ENCODE measurements at places on chromosomes 1 and 21. TPM values are rescaled to one million over a fixed set of nuclear protein-coding genes. Genes with fewer than 3 reads are reported as not detected.

GRCh38 chr21:15514073-15514946 lies 215.5 kb upstream of the USP25 start:
- no peak for DNase-seq

DNA sequence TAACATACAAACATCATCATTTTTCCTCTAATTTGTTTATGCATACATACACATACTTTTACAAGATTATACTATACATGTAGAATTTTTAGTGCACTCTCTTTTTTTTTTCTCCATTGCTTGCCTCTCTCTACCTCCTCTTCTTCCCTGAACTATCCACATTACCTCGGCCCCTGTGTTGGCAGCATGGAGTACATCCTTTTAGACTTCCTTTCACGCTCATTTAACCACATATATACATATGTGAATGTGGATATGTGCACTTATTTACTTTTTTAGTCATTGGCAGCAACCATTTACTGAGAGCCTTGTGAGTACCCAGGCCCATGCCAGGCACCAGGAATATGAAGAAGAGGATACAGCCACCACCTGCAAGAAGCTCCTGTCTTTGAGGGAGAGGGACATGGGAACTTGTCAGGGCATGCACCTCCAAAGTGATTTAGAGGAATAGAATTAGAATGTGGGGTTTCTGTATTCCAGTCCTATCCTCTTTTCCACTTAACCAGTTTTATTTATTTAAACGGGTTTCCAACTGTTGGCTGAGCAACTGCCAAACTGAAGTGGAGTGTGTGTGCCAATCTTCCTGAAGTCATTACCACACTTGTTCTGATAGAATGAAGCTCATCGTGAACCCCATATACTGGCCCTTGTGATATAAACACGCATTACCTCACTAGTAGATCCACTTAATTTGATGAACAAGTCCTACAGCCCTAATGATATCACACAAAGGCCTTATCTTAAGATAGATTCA lies 212.6 kb downstream of the TNR start:
- DNase-seq: no peak

DNA sequence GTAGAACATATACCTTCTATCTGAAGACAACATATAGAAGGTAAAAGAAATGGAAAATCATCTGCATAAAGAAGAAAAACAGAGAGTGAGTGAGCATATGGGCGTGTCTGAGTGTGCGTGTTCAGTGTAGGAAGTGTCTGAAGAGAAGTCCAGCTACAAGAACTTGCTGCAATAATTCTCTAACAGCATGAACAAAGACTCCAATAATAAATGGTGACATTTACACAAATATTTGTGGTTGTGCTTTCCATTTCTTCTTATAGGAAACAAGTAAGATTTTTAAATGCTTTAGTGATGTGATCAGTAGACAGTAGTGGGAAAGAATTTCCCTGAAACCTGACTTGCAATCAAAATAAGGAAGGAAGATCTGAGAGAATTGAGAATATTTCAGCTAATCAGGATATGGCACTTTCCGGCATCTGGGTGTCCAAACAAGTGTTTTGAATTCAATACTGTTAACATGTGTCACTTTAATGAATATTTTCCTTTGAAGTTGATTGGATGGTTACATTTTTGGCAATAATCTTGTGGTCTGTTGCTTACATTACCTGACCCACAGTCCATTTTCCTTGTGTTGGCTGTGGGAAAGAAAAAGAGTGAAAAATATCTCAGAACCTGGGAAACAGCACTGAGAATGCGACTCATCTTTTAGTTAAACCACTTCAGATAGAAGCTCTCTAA lies 154.0 kb downstream of the TGFB2 start:
- peak; percentile 75 for DNase-seq

DNA sequence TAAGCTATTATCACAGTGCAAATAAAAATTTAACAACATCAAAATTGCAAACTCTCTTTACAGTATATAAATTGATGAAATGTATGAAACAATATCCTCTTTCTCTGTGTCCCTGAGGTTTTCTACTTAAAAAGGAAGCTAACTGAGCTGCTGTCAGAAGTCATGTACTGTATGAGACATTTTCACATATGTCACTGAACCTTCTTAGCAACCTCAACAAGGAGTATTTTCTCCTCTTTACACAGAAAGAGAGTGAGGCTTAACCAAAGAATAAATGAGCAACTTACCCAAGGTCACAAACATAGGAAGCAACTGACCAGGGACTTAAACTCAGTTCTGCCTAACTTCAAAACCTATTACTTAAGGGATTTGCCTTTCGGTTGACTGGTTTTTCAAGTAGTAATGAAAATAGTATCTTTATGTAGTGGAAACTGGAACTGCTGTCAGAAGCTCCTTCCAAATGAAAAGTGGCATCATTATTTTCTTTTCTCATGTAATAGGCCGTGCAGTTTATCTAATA lies 288.9 kb downstream of the LRRIQ3 start:
- DNase-seq: no peak

DNA sequence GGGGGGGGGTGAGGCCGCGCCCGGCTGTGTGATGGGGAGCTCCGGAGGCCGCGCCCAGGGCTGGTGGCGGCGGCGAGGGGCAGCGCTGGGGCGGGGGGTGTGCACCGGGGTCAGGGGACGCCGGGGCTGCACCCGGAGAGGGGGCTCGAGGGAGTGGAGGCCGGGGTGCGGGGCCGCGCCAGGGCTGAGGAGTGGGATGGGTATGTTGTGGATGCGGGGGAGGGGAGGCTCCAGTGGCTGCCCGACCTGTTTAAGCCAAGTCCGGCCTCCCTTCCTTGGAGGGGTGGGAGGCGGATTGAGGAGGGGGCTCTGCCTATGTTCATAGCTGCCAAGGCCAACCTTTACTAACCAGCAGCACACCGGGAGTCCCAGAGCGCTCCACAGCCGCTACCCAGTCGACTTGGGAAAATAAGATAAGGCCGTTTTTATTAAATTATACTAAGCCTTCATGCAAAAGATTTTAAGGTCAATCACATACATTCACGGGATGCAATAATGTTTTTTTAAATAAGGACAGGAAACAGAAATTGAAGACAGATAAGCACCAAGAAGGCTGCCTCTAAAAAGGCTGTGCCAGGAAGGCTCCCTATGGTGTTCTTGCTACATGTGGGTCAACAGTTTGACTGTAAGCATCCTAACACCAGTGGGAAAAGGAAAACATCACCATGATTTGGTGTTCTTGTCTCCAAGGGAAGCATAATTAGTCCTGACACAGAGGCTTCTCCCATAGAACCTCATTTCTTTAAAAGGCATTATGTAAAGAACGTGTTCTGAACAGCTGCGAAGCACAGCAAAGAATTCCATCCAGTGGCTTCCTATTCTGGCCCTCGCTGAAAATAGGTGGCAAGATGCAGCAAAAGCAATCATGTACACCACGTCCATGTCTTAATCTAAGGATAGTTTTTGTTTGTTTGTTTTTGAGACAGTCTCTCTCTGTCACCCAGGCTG lies 626 bp upstream of the HLCS start:
- peak; percentile 19 for DNase-seq

DNA sequence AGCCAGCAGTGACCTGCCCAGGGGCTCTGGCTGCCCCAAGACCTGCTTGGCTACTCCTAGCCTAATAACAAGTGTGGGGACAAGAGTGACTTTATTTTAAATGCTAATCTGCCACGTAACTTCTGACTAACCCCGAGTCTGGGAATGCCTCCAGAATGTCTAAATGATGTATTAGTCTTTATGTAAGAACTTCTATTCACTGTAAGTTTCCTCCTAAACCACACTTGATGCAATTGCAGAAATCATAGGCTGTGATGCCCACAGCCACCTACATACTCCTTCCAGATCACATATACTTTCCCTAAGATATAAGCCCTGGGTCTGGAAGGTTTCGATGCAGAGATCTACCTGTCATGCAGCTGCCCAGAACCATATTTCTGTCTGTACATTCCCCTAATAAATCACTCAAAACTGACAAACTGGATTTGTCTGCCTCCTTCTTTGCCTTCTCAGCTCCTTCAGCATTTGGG lies 5.9 kb upstream of the VPS45 start:
- no peak for DNase-seq

DNA sequence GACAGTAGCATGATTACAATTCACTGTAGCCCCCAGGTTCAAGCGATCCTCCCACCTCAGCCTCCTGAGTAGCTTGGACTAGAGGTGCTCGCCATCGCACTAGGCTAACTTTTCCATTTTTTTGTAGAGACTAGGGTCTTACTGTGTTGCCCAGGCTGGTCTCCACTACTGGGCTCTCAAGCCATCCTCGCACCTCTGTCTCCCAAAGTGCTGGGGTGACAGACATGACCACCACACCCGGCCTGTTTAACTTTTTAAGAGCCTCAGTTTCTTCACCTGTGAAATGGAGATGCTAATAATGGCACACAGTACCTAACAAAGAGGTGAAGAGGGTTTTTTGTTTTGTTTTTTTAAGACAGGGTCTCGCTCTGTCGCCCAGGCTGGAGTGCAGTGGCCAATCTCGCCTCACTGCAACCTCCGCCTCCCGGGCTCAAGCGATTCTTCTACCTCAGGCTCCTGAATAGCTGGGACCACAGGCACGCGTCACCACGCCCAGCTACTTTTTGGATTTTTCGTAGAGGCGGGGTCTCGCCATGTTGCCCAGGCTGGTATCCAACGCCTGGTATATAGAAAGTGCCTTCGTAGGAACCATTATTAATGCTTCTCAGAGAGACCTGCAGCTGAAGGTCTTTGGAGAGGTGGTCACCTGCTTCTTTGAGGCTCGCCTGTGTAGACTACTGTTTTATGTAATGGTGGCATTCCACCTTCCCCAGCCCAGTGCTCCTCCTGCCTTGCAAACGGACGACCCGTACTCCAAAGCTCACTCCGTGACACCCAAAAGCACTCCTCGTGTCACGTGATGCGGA lies 567 bp downstream of the PMVK start:
- DNase-seq: no peak

DNA sequence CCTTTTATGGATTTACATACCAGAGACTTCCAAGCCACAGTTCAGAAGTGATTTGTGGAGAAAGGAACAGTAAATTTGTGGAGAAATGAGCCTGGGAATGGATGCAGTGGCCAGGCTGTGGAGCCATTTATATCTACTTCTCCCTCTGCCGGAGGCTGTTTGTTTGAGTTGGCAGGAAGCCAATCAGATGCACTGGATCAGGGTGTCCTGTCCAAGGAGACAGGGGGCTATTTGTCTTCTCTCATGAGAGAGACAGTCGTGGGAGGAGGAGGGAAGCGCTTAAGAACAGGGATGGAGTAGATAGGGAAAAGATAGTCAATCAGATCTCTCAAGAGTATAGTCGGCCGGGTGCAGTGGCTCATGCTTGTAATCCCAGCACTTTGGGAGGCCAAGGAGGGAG lies 2.8 kb upstream of the HAPLN2 start:
- no peak for DNase-seq

DNA sequence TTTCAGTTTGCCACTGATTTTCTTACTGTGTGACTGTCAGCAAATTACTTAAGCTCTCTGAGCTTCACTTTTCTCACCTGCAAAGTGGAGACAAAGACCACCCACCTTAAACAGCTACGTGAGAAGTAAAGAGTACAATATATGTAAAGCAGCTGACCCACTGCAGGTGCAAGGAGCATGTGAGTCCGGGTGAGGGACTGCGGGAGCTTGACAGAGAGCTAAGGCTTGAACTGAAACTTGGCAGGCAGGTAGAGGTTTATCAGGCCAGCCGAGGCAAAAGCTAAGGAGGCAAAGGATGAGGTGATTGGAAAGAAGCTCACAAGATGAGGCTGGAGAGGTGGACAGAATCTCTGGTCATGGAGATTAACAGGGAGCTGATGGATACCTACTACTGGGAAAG lies 36.6 kb downstream of the NIBAN1 start:
- DNase-seq: no peak

DNA sequence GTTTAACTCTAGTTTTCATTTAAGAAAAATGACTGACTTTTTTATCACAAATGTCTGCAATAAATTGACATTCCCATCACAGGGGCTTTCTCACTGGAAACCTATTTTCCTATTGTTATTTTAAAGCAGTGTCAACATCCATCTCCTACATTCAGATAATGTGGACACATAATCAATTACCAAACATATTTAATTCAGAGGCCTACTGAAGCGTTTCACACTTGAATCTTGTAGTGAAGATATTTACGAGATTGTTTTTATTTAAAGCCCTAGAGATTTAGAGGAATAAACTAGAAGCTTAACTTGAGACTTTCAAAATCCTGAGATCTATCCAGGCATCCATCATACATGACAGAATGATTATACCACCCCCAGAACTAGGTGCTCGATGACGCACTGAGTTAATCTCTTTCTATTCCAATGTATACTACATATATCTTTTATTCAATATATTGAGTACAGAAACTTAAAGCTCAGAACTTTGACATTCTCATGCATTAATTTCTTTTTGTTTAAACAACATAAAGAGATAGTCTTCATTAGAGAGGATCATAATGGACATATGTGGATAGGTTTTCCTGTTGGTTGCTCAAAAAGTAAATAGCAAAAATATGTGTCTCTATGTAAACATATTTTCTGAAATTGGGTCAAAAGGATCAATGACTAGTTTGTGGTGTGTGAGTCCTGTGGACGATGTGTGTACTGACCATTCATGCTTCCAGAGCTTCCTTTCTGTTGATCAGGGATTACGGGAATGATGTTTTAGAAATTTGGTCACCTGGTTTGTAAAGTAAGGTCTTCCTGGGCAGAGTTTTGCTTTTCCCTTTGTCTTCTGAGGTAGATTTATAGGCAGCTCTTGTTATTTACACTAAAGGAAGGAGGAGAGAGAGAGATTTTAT lies 171.5 kb upstream of the HMCN1 start:
- no peak for DNase-seq

The G0S2 gene
- 162 TPM for total RNA-seq

The DNAJB4 gene
- total RNA-seq: 55.7 TPM

The EXO1 gene
- total RNA-seq: 5.9 TPM

The TSPAN2 gene
- 4.6 TPM for total RNA-seq

The ERICH3 gene
- 0.10 TPM for total RNA-seq

The LRRC3 gene
- 1.7 TPM for total RNA-seq

All from skin of body (tissue), 3 donors.